Right atrium auricular region (tissue), 2 donors: ENCODE measurements at places on chromosomes 11 and 22.

GRCh38 chr22:46851941-46852340 is 89.5 kb downstream of the TBC1D22A start:
- DNase-seq = no peak

DNA sequence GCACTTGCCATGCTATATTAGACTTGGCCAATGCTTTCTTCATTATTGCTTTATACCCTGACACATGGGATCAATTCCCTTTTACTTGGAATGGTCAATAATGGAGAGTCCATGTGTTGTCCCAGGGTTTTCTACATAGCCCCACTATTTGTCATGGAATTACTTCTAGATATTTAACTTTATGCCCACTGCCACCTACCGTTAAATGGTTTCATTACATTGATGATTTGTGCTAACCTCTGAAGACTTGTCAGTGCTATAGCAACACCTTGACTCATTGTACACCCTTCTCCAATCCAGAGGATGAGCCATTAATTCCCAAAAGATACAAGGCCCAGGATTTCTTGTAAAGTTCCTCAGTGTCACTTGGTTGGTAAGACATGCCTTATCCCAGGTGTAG is 31.4 kb upstream of the SLC22A25 start:
- no peak for DNase-seq

- no peak for DNase-seq
Observed at GRCh38 chr11:2386591-2386990, 9.5 kb downstream of the CD81 start.

GRCh38 chr11:134665571-134666270 is 253.7 kb upstream of the B3GAT1 start:
- no peak for DNase-seq

GRCh38 chr11:27700351-27701301 is at the start of gene BDNF:
BDNF (minus strand) TSS chr11:27700455; CDS start chr11:27658564, 41,891 bp downstream.
- DNase-seq = no peak

DNA sequence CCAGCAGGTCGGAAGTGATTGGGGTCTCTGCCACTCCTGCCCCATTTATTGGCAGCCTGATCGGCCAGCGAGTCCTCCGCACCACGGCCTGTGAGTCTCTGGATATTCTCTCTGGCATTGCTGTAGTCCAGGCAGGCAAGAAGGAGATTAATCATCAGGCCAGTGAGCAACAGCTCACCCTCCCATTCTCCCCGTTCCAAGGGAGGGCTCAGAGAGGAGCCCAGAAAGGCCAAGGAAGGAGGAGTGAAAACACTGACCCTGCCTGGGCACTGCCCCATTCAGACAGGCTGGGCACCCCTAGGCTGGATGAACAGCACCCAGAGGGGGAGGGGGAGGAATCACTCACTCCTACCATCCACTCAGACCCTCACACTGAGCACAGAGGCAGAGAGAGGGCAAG is 3.1 kb downstream of the SAA2 start:
- DNase-seq = no peak

DNA sequence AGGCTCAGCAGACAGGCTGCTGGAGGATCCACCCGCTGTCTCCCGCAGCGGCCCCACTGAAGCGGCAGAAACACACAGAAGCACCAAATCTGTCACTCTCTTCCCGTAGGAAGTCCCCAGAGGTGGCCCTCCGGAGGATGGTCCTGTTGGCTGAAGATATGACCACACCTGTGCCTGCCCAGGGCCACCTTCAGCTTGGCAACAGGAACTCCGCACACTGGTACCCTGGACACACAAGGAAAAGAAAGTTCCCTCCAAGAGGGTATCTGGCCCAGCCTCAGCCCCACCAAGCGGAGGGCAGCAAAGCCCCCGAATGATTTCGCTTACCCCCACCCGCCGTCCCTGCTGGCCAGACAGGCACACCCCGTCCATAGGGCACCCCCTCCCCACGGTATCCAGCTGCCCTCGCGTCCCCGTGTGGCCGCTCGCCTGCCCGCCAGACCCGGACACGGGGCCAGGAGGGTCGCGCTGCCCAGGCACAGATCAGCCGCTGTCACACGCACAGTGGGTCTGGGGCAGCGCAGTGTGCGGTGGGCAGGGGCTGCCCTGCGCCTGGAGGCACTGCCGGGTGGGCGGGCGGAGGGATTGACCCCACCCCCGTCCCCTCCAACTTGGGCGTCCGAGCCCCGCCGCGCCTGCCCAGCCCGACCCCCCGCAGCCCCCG is 7.0 kb downstream of the RASSF7 start:
- DNase-seq = no peak

GRCh38 chr11:91800208-91800914 is 424.3 kb upstream of the FAT3 start:
- DNase-seq = no peak

GRCh38 chr11:128727320-128727719 is 33.4 kb downstream of the FLI1 start:
- DNase-seq = no peak
